ENCODE measurements at places on chromosomes 1 and 21.

DNA sequence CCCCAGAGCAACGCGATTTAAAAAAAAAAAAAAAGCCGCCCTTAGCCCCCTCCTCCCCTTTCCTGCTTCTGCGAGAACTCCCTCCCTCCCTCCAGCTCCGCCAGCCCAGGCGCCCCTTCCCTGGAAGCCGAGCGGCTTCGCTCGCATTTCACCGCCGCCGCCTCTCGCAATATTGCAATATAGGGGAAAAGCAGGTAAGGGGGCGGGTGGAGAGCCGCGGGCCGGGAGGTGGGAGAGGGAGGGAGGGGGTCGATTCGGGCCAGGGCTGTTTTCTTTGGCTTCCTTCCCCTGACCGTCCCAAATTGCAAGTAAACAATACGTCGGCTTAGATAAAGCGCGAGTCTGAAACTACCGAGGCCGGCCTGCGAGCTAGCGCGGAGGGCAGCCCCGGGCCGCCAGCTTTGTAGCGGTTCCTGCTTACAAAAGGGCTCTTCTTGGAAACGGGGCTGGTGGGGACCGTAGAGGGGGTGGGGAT is 408 bp downstream of the LMO4 start:
- DNase-seq: no peak

GRCh38 chr1:204520834-204521709 is 4.9 kb downstream of the MDM4 start:
- DNase-seq: peak; percentile 24

- DNase-seq: no peak
Measured at GRCh38 chr1:30888391-30888790, 20.2 kb downstream of the SDC3 start.

GRCh38 chr1:209743145-209743482 is 12.7 kb upstream of the TRAF3IP3 start:
- no peak for DNase-seq

- DNase-seq: no peak
Measured at GRCh38 chr1:79595931-79596330, 589.4 kb upstream of the ADGRL4 start.
